ENCODE measurements at places on chromosomes 4 and X. TPM values are rescaled to one million over a fixed set of nuclear protein-coding genes. Genes with fewer than 3 reads are reported as not detected.

RAB33A gene
- total RNA-seq = 22.1 TPM

CXCL8 gene
- 1.8 TPM for total RNA-seq

APOO gene
- 5.4 TPM for total RNA-seq

MAP7D2 gene
- total RNA-seq = 0.13 TPM

ENPEP gene
- total RNA-seq = not detected

UGT8 gene
- total RNA-seq = not detected

USP51 gene
- 5.2 TPM for total RNA-seq

LNX1 gene
- total RNA-seq = not detected

GLRA3 gene
- total RNA-seq = not detected

GLOD5 gene
- not detected for total RNA-seq

PPARGC1A gene
- total RNA-seq = not detected

MAGEB1 gene
- total RNA-seq = not detected

REST gene
- total RNA-seq = 55.7 TPM

GRCh38 chrX:140090800-140091124 is 125.4 kb upstream of the CXorf66 start:
- DNase-seq = no peak

- no peak for DNase-seq
Observed at GRCh38 chr4:83010111-83010521, 507 bp downstream of the LIN54 start.

GRCh38 chrX:105752338-105752956 is 69.9 kb upstream of the NRK start:
- DNase-seq = no peak

DNA sequence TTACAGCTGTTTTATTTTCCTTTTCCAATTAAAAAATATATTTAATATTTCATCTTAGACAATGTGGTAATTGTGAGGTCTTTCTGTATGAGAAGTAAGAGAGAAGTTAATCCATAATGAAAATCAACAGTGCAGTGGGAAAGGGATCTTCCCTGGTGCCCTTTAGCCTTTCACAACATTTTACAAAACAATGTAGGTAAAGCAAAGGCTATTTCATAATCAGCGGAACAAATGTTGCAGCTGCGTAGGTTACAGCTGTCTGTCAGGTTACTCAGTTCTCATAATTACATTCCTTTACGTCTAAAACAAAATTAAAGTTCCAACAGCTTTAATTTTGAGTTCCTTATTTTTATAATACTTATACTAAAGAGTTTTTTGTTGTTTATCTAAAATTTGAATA is 22.8 kb upstream of the VCX3A start:
- DNase-seq = no peak

DNA sequence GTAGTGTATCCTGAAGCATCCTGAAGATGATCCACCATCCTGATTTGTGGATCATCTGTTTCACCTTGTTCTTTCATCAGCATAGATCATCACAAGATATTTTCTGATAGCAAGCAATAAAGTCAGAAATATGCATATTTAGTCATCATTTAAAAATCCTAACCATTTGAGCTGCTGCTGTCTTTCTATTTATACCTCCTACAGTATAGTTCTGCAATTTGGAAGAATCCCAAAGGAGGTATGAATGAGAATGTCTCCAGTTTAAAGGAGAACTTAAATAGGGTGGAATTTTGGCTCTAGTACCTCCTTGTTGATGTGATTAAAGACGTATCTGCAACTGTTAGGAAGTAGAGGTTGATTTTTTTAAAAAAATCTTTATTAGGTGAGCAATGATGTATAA is 7.6 kb downstream of the SLC25A14 start:
- DNase-seq = no peak

GRCh38 chr4:162017863-162018262 is 145.9 kb downstream of the FSTL5 start:
- no peak for DNase-seq

DNA sequence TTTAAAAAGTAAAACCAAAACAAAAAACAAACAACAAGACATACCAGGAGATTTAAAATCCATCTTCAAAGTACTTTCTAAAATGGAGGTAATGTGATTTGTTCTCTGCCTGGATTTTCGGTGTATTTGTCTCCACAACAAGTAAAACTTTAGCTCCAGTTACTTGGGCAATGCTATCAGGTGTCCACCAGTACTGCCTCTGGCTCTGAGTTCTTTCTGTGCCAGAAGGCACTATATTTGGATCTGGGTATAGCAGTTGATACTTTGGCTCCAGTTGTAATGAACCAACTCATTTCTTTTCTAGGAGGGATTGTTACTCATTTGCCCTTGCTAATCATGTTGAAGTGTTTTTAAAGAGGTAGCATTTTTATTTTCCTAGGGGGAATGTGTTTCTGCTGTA is 9.5 kb upstream of the PDLIM5 start:
- DNase-seq = no peak

DNA sequence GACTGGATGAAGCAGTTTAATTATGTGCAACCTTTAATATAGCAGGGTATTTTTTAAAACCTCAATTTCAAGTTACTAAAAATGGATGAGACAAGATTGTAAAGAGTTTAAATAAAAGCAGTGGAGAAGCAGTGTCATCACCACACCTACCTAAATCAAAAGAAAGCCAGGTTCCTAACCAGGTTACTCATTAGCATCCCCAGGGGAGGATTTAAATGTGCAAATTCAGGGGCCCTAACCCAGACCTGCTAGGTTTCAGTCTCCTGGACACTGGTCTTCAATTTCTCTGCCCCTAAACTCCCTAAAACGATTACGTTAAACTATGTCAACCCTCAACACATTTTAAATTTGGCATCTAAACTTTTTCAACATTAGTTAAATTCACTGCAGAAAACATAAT is 116.9 kb upstream of the KLF3 start:
- no peak for DNase-seq

- DNase-seq = no peak
Observed at GRCh38 chr4:26343038-26343398, 22.2 kb downstream of the RBPJ start.

DNA sequence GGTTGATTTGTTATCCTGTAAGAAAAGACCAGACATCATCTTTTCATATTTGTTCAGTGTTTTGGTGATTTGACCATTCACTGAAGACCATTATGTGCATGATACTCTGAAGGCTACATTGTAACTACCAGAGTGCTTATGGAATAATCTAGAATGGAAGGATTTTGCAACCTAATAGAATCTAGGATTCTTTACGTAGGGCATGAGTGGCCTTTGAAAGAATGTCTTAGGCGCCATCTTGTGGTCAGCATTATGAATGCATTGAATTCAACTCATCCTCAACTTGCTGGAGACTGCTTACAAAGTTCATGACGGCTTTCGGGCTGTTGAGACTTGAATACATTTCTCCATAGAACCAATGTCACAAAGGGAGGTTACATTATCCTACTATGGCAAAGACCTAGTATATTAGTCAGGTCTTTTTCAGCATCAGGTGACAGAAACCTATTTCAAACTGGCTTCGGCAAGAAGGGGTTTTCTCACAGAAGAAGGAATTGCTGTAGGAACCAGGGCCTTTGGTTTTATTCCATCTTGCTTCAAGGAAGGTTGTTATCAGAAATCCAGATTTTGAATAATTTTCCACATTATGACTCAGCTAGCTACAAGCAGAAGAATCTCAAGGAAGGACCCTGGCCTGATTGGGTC is 104.1 kb downstream of the GPAT3 start:
- DNase-seq = no peak

- no peak for DNase-seq
Observed at GRCh38 chr4:27742816-27743215, 882.2 kb downstream of the STIM2 start.

- DNase-seq = no peak
Observed at GRCh38 chr4:186651624-186652023, 72.0 kb downstream of the FAT1 start.

DNA sequence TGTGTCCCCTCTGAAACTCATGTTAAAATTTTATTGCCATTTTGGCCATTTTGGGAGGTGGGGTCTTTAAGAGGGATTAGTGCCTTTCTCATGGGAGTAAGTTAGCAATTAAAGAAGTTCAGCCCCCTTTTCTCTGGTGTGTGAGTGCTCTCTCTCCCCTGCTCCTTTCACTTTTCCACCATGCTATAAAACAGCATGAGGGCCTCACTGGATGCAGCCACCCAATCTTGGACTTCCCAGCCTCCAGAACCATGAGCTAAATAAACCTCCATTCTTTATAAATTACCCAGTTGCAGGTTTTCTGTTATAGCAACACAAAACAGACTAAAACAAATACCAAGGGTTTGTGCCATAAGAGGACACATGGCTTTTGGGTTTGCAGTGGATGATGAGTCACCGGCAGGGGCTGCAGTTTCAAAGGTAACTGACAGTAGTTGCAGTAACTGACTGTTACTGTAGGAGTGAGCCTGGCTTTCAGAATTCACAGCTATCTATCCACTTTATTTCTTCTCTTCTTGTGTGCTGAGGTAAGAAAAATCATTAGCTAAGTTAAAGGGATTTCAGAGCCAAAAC is 121.5 kb downstream of the PPEF1 start:
- no peak for DNase-seq

DNA sequence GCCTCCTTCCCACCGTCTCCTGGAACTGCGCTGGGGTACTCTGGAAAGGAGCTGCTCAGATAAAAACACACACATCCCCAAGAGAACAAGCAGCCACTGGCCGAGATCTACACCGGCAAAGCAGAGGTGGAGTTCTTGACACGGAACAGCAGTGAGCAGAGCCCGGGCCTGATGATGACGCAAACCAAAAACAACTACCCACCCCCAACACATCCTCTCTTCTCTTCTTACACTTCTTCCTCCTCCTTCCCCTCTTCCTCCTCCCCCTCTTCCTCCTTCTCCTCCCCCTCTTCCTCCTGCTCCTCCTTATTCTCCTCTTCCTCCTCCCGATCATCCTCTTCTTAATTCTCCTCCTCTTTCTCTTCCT is 4.6 kb downstream of the PNMA5 start:
- DNase-seq = peak; percentile 7

- no peak for DNase-seq
Observed at GRCh38 chr4:105965183-105965800, 70.0 kb downstream of the NPNT start.

- DNase-seq = no peak
Observed at GRCh38 chr4:28167411-28167810, 1306.8 kb downstream of the STIM2 start.

DNA sequence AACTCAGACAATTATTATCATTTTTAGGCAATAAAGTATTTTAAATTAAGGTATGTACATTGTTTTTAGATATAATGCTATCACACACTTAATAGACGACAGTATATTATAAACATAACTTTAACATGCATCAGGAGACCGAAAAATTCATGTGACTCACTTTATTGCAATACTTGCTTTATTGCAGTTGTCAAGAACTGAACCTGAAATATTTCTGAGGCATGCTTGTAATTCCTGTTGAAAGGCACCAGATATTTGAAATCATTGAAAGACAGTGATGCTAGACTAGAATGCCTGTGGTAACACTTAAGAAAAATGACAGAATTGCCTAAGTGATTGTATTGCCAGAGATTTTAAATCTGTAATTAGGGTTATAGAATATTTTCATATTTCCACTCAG is 175.6 kb upstream of the MAGEB2 start:
- no peak for DNase-seq

GRCh38 chr4:144709793-144710525 is 64.0 kb downstream of the HHIP start:
- DNase-seq = no peak

- no peak for DNase-seq
Observed at GRCh38 chrX:148517176-148517575, 16.8 kb downstream of the AFF2 start.

- no peak for DNase-seq
Observed at GRCh38 chrX:7574325-7574724, 268.6 kb upstream of the VCX start.

- DNase-seq = no peak
Observed at GRCh38 chr4:161505141-161505540, 658.7 kb downstream of the FSTL5 start.

GRCh38 chr4:12439633-12440305 is 1011.1 kb upstream of the HS3ST1 start:
- no peak for DNase-seq

DNA sequence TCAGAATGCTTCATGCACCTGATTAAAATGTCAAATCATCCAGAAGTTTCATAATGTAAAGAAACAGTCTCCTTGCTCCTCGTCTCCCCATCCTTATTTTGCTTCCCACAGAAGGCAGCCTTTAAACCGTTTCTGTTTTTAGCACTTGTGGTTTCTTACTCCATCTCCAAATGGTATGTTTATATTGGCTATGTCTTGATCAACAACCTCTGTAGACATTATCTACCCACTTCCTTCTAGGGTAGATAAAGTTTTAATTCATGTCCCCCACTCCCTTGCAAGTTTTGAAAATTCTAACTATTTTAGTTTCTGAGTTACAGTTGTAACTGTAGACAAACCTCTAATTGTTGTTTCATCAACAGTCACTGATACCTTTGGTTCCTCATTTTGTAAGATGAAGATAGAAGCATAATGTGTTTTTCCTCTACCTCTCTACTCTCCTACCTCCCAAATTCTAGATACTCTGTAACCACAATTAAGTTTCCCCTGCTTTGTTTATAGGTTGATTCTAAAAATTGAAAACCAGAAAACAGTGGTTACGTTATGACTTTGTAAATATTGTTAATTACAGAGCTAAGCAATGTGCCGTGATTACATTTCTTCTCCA is 291.7 kb upstream of the GATB start:
- DNase-seq = no peak

DNA sequence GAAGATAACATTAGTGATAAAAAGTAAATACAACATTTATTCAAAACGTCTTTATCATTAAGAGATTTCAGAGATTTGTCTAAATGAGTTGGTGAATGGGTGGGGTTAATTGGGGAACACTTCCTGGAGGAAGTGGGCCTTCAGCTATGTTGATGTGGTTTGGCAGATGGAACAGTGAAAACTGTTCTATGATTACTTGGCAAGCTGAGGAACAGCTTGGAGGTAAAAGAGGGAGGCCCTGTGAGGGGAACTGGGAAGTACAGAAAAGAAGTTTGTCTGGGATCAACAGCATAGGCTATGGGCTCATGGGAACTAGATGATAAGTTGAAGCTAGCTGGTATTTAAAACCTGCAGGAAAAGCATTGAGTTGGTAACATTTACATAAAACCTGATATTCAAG is 26.0 kb downstream of the OCRL start:
- no peak for DNase-seq

DNA sequence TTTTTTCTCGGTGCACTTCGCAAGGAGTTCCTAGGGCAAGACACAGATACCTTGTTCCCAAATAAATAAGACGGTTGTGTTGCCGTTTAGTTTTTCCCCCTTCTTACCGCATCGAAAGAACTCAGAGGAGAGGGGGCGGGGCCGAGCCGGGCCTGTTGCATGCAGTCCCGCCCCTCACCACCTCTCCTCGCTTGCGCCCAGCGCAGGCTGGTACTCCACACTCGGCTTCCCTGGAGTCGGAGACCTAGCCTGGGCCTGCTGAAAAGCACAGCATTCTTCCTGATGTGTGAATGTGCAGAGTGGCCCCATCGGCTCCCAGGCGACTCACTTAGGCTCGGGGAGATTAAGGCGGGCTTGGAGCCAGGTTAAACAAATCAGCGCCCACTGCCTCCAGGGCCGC is 26.1 kb upstream of the VMA21 start:
- DNase-seq = no peak

DNA sequence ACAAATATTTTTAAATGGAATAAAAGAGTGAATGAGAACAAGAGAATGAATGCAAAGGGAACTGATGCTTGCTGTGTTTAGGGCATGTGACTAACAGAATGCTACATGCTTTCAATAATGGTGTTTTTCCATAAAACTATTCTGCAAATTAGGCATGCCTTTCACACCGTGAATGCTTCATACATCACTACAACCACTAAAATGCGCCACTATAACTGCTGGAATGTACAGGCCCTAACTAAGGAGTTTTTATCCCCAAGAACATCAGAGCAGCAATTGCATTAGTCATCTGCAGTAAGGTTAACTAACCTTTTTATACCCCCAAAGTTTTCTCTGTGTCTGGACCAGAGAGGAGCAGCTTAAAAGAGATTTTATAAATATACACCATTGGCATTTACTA is 190.4 kb downstream of the ARAP2 start:
- no peak for DNase-seq
